Mucosa of descending colon (tissue), 3 donors: ENCODE measurements at places on chromosomes 13 and 19. TPM values are rescaled to one million over a fixed set of nuclear protein-coding genes. Genes with fewer than 3 reads are reported as not detected.
A peak's percentile ranks its signal among the peaks of the same experiment; 100 is the strongest.

Gene CEACAM4
- total RNA-seq: 1.2 TPM

Gene RFXAP
- total RNA-seq: 5.9 TPM

Gene LMTK3
- 1.3 TPM for total RNA-seq

Gene SOX1
- not detected for total RNA-seq

Gene LRRC25
- total RNA-seq: 8.8 TPM

Gene LSM7
- 60.3 TPM for total RNA-seq

Gene TPRX1
- total RNA-seq: not detected

Gene ZNF667
- 0.41 TPM for total RNA-seq

Gene PDCD5
- total RNA-seq: 69.4 TPM

Gene ERICH4
- total RNA-seq: not detected

Gene FLT1
- total RNA-seq: 4.0 TPM

- DNase-seq: no peak
These were observed 2.4 kb upstream of the ITGBL1 start for GRCh38 chr13:101449790-101450748.

GRCh38 chr13:42786715-42787114 lies 5.3 kb downstream of the FAM216B start:
- no peak for DNase-seq

DNA sequence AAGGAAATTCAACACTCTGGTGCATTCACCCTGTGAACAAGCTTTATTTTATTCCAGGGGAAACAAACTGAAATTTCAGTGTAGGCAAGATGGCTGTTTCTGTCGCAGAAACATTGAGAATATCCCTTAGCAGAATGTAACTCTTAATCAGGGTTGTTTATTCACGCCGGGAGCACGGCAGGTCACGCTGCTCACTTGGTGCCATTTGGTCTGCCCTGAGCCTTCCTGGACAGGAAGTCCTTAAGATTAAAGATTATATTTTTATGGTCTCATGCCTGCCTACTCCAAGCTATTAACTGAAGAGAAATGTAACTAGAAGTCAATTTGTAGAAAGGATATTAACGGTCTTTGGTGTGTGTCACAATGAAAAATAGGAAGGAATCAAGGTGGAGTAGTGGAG lies 185.3 kb upstream of the ARGLU1 start:
- DNase-seq: peak; percentile 7

DNA sequence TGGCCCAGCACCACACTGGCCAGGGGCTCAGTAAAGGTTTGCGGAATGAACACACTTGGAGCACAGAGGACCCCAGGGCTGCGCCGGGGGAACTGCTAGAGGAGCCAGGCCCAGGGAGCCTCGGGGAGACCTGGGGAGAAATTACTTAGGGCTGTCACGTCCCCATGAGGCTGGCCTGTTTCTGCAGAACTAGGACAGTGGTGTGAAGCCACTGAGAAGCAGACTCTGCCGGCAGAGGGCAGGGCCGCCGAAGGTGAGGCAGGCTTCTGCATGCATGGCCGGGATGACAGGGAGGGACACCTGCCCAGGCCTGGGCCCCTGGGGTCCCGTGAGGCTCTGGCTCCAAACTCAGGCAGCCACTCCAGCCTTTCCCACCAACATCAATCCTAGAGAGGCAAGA lies 26.4 kb downstream of the ELAVL1 start:
- DNase-seq: peak; percentile 28

DNA sequence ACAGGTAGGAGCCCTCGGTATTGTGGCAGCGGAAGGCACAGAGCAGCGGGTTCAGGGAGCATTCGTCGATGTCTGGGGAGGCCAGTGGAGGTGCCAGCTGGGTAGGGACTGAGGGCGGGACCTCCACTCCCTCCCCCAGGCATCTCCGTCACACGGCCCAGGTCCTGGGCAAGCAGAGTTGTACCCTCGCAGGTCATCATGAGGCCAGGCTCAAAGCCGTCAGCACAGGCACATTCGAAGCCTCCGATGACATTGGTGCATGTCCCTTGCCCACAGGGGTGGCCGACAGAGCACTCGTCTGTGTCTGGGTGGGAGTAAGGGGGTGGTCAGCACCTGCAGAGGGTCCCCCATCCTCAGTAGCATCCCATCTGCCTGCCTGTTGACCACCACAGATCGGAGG lies 35.3 kb downstream of the CCL25 start:
- DNase-seq: no peak

DNA sequence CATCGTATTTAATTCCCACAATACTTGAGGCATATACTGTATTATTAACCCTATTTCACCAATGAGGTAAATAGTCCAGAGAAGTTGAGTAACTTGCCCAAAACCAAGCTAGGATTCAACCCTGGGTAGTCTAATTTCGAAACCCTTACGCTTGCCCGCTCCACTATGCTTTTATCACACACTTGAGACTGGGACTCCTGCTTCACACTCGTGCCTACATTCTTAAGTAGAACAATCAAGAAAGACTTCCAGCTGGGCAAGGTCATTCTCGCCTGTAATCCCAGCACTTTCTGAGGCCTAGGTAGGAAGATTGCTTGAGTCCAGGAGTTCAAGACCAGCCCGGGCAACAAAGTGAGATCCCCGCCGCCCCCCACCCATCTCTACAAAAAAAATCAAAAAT lies 3.6 kb downstream of the ZNF541 start:
- DNase-seq: no peak

- no peak for DNase-seq
These were observed 42.8 kb downstream of the ATP11A start for GRCh38 chr13:112732679-112733078.

DNA sequence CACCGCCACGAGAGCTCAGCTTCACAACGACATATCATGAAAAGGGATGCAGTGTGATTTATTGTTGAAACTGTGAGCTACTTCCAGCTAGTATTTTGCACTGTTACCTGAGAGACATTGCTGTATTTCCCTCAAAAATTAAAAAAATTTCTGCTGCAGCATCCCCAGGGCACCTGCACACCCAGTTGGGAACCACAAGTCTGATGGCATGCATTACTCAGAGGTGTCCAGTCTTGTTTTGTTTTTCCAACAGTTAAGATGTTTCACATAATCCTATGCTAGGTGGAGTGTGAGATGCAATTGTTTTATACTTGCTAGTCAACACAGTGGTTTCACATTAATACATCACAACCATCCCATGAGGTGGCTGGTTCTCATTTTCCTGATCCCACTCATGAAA lies 285.2 kb downstream of the SHISA2 start:
- no peak for DNase-seq

DNA sequence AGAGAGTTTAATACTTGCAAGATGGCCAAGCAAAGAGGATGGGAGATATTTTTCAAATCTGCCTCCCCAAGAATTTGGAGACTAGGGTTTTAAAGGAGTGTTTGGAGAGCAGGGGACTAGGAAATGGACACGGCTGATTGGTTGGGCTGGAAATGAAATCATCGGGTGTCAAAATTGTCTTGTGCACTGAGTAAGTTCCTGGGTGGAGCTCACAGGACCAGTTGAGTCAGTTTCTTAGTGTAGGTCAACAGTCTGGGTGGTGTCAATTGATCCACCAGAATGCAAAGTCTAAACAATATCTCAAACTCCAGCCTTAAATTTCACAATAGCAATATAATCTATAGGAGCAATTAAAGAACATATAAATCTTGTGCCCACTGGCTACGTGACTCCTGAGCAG lies 23.0 kb upstream of the CEACAM4 start:
- peak; percentile 81 for DNase-seq

DNA sequence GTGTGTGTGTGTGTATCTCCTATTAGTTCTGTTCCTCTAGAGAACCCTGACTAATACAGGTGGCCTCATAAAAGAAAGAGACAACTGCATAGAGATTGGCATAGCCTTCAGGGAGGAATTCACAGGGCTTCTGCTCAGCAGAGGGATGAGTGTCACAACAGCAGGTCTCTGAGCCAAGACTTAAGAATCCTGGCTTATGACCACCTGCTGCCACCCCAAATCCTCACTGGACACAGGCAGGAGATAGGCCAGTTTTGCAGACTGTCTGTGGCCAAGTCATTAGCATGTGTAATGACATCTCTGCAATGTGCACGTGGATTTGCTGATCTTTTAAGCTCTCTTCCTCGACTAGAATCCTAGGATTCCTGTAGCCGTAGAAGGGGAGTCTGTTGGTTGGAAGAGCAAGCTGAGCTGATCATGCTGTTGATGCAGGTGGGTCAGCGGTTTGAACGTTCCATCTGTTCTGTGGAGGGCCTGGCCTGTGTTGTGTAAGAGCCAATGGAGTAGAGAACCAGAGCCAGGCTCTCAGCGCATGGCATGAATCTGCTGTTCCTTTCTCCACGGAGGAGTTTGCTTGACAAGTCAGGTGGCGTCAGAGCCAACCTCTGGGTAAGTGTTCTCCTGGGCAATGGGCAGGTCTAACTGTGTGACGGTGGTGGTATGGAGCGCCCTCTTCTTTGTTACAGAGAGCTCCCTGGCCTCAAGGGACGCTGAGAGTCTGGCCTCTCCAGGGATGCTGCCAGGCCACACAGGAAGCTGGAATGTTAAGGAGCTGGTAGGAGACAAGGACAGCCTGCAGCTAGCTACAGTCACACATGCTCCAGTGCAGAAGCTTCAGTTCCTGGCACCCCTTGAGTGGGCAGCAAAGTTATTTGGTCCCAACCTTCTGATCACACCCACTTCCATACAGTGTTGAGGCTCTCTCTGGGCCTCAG lies 503.1 kb downstream of the FOXO1 start:
- no peak for DNase-seq

DNA sequence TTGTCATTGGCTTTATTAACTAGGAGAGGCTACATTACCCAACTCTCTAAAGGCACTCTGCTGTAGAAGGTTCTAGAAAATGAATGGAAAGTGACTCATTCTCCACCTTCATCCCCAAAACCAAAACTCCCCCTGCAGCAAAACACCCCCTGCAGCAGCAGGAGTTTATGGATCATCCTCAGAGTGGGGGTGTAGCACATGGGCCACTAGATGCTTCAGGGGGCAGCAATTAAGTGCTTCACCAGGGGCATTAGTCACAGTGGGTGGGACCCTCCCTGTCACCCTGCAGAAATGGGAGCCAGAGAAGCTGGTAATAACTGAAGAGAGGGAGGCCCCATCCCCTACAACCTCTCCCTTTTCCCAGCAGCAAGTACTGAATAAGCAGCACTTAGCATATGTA lies 64.5 kb upstream of the MED4 start:
- no peak for DNase-seq

DNA sequence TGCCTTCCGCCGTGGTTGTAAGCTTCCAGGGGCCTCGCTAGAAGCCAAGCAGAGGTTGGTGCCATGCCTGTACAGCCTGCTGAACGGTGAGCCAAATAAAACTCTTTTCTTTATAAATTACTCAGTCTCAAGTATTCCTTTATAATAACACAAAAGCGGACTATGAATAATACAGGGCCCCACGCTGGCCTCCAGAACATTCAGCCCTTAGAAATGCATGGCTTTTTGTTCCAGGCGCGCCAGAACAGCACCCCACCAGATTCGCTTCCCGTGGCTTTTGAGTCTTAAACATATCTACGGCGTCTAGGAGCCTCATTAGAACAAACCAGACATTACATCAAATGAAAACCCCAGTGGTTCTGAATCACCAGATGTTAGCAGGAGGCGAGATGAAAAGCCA lies 75.1 kb downstream of the SLC15A1 start:
- DNase-seq: no peak

DNA sequence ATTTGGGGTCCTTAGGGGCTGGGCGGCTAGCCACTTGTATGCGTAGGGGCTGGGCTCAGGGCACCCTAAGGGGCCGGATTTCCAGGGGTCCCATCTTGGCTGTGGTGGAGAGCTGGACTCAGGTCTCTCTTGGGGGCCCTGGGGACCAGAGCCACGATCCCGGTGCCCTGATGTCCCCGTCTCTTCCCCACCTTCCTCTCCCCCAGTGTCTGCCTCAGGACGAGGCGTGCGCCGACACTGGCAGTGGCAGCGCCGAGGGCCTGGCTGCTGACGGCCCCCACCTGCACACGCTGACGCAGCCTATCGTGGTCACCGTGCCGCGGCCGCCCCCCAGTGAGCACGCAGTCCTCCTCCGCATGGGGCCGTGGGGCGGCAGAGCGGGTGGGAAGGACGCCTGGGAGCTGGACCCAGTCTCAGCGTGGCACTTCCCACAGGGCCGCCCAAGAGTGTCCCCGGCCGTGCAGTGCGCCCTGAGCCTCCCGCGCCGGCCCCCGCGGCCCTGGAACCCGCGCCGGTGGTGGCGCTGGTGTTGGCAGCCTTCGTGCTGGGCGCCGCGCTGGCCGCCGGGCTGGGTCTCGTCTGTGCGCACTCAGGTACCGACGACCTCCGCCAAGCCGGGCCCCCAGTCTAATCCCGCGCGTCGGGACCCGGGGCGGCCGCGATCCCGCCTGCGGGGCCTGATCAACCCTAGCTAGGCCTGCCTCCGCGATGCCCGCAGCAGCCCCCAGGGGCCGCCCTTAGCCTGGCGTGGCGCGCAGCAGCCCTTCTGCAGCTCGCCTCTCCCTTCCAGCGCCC lies 2.7 kb upstream of the SNAPC2 start:
- peak; percentile 63 for DNase-seq

- no peak for DNase-seq
These were observed 19.8 kb downstream of the KANK2 start for GRCh38 chr19:11177592-11177991.

GRCh38 chr19:912181-913079 lies 589 bp downstream of the R3HDM4 start:
- peak; percentile 77 for DNase-seq

DNA sequence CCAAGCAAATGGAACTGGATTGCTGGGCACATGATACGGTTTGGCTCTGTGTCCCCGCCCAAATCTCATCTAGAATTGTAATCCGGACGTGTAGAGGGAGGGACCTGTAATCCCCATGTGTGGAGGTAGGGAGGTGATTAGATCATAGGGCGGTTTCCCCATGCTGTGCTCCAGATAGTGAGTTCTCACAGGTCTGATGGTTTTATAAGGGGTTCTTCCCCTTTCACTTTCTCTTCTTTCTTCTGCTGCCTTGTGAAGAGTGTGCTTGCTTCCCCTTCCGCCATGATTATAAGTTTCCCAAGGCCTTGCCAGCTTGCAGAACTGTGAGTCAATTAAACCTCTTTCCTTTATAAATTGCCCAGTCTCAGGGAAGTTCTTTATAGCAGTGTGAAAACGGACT lies 32.6 kb upstream of the MTIF3 start:
- DNase-seq: peak; percentile 40

- no peak for DNase-seq
These were observed 82.7 kb upstream of the LSM14A start for GRCh38 chr19:34089566-34089965.

DNA sequence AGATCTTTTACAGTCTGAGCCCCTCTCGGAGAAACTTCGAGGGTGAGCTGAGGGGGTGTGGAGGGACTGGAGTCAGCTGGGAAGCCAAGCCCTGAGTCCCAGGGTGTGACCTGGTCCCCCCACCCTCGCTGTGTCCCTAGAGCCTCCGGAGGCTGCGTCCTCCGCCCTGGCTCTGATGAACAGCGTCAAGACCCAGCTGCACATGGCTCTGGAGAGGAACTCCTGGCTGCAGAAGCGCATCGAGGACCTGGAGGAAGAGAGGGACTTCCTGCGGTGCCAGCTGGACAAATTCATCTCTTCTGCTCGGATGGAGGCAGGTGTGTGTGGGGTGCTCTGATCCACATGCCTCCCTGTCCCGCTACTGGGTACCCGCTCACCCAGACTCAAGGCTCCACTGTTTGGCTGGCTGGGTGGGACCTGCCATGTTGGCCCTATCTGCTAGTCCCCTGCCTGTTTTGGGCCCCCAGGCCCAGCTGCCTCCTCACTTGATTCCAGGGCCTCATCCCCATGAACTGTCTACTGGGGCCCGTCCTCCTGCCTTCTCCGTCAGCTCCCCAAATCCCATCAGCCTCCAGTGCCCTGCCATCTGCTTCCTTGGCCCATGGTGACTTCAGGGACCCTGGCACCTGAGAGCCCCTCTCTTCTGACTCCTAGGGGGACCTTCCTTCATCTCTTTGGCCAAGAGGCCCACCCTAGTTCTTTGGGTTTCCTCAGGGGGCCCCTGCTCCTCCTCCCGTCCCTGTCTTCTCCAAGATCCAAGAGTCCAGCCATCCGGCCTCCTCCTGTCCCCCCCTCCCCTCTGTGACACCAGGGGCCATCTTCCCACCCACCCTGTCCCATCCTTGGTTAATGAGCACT lies 1.5 kb downstream of the CCDC106 start:
- no peak for DNase-seq
